Hematopoietic multipotent progenitor cell treated with erythropoietin and hydrocortisone succinate and interleukin-3 and kit ligand, for 8 days (in vitro differentiated cells): ENCODE measurements at places on chromosomes 4 and X.

DNA sequence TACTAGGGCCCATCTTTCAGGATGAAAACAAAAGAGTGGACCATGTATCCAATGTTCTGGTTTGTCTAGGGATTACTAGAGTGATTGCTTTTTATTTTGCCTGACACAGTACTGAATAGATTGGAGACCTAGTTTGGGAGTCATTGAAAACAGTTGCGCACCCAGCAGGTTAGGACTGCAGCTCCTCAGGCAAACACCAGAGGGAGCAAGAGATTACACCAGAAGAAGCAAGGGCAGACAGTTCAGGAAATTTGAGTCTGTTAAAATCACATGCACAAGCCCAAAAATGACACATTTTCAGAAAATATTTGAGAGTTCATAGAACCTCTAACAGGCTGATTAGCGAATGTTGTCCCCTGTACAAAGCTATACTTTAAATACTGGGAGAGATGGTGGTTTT lies 55.6 kb downstream of the CYLC1 start:
- DNase-seq: peak; percentile 0

DNA sequence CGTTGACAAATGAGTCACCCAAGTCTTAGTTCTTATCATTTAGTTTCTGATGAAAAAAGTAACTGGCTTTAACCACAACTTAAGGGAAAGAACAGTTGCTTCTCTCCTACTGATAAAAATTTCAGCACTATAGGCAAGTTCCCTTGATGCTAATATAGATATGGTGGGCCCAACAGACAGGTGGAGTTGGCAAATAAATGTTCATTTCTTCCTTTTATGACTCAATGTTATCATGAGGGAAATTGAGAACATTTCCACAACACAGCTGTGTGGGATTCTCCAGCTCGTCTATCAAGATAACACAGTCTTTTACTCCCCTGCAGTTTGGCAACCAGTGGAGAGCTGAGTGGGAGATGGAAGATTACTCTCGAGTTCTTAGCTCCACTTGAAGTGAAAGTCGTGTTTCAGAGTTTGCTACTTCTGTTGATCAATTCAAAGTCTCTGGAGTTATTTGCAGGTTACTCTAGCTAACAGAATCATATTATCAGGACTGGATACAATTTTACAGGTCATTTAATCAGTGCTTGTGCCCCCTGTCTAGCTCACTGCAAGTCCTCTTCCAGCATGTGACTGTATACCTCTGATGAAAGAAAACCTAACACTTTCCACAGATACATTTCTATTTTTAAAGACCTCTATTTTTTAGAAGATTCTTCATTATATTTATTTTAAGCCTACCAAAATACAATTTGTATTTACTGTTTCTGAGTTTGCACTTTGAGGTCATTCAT lies 270.6 kb upstream of the GK2 start:
- peak; percentile 87 for DNase-seq

DNA sequence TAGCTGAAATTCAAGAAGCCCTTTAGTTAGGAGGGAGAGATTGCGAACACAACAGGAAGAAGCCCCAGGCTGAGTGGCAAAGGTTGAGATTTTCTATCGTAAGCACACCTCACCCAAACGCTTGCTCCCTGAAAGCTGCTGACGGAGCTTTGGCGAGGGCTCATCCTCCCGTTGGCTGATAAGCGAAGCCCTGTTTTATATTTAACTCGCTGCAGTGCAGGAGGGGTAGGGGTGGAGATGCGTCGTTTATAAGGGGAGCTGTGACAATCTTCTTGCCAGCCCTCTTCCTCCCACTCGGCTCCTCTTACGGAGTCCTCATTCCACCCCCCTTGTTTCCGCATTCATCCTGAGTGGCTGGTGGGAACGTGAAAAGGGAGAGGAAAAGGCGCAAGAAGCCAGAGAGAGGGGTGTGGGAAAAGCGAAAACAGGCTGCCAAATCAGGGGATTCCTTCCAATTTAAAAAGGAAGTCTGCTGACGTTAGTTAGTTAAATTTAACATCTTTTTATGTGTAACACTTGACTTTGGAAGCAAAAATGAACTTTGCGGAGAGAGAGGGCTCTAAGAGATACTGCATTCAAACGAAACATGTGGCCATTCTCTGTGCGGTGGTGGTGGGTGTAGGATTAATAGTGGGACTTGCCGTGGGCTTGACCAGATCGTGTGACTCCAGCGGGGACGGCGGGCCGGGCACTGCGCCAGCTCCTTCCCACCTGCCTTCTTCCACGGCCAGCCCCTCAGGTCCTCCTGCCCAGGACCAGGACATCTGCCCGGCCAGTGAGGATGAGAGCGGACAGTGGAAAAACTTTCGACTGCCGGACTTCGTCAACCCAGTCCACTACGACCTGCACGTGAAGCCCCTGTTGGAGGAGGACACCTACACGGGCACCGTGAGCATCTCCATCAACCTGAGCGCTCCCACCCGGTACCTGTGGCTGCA lies at the start of gene ENPEP:
Gene ENPEP, plus strand, starts transcription at position 275 of the 938 bp plus-strand sequence. Its CDS starts 260 bp downstream, at position 535.
- DNase-seq: no peak

DNA sequence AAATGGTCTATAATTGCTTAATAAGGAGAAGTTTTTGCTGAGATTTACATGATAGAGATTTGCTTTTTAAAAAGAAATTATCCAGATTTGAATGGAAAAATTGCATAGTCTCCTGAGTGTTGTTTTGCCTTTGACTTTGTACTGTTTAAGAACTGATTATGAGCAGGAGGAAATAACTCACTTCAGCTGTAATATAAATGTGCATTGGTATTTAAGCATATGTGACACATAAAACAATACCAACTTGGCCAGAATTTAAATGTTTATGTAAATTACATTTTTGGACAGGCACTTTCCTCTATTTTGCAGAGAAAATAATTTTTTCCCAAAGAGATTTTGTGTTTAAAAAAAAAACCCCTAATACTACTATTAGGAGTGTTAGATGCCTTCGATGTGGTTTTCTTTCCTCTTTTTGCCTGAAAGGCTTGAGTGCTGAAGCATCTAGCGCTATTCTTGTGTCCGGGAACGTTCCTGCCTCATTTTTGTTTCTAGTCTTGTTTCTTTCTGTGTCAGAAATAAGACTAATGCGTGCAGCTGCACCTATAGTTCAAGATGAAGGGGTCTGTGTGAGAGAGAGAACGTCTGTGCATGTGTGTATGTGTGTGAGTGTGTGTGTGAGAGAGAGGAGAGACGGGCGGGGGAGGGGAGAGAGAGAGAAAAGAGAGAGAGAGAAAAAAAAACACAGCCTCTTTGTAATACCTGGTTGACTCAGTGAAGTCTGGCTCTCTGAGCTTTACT lies 60.8 kb downstream of the TBL1X start:
- no peak for DNase-seq

DNA sequence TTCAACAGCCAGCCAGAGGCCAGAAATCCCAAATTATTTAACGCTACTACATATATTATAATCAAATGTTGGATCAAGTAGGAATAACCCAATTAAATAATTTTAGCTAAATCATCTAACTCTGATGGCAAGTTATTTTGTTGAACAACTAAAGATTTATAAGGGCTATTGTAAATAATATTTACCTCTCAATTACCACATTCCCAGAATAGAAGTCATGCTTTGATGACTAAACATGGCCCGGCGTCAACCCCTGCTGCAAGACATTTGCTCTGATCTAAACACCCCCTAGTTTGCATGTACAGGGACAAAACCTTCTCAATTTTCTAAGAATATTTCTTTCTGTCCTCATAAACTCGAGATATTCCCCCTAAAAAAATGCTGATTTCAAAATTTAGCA lies 14.2 kb downstream of the VEGFC start:
- DNase-seq: no peak

DNA sequence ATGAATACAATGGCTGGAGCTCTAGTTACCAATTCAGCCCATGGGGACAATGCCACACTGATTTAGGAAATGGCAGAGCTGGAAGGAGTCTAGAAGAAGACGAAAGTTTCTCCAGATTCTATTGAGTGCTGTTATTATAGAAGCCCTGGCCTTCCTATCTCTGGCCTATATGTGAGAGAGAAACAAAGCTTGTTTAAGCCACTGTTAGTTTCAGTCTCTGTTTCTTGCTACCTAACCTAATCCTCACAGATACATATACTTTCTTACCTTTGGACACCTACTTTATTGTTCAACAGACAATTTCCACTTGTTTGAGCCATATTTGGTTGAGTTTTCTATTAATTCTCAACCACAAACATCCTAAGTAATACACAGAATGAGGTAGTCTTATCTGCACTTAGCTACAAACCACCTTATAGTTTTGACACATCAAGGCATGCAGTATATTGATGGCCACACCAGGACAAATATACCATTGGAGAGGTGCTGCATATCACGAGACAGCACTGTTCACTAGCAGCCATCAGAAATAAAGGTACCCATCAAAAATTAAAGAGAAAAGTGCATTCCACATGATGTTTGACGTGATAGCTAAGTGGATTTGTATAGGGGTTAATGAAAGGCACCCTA lies 190.2 kb downstream of the SMIM20 start:
- DNase-seq: no peak

DNA sequence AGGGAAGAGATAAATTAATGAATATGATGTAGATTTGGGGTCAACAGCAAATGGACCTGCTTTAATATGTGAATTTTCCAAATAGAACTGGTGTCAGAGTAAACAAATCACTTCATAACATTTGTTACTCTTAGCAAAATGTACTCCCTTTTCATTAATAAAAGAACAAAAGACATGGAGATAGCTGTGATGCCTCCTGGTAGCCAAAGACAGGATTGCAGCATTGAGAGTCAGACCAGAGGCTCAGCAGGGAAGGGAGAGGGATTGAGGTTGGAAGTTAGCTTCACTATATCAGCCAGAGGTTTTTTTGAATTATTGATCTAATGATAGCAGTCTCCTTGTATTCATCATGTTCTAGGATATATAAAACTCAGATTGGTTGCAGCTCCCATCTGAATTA lies 17.4 kb upstream of the RAB40A start:
- no peak for DNase-seq

DNA sequence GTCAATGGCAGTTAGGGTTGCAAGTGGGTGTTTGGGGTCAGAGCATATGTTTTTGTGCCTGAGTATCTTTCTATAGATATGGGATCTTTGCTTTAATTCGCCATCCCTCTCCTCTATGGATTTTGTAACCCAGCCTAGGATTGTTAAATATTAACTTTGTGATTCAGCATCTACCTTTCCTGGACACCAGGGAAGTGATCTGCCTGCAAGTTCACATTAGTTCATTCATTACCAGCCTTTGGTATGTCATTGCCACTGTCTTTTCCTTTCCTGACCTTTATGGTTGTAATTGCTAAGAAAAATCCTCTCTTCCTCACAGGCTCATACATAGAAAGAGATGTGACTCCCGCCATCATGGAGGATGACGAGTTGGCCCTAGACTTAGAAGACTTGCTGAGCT lies 73.8 kb downstream of the KIT start:
- no peak for DNase-seq
